ENCODE measurements at places on chromosomes 4 and X.

DNA sequence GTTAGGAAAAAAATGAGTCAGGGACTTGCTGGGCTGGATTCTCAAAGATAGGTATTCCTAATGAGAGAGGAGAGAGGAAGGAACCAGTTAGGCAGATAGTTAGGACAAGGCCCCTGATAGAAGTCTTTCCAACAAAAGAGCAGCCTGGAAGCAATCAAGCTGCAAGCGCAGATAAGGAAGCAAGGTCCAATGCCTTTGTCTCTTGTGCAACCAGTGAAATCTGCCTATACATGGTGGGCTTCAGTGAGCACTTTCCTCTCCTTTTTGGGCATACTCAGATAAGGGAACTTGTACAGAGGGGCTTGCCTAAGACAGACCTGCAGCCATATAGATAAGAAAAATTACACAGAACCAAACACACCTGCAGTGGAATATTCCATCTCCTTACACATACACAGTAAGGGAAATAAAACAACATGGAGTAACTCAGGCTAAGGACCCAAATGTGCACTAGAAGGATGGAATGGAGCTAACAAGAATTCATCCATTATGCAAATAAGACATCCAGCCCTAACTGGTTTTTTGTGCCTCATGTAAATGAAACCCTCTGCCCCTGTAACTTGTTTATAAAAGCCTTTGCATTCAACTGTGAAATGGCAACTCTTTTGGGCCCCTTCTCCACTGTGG, 68.8 kb downstream of the PCDH18 start:
- no peak for DNase-seq

GRCh38 chrX:70030301-70030767, 19.4 kb downstream of the AWAT2 start:
- no peak for DNase-seq

GRCh38 chr4:8938623-8939022, 67.0 kb upstream of the HMX1 start:
- no peak for DNase-seq

DNA sequence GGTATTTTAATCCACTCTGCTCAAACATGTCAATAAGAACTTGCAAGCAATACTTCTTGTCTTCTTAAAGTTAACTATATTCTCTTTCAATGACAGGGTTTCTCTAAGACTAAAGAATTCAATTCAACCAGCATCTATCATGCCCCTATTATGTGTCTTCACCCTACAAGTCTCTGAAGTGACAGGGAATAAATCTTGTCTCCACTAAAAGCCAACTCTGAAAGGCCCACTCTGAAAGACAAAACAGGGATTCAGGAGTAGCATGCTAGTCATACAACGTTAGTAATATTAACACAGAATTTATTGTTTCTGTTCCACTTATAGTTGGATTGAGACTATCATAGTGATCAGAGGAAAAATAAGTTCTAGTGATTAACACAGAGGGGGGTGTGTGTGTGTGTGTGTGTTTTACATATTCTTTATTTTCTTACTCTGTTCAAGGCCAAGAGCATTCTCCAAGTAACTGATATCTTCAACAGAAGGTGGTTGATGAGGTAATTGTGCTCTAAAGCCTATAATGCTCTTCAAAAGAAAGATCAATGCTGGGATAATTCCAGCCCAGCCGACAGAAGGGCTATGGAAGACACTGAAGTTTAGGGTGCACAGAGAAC, 122.4 kb upstream of the DCLK2 start:
- DNase-seq, result no peak

DNA sequence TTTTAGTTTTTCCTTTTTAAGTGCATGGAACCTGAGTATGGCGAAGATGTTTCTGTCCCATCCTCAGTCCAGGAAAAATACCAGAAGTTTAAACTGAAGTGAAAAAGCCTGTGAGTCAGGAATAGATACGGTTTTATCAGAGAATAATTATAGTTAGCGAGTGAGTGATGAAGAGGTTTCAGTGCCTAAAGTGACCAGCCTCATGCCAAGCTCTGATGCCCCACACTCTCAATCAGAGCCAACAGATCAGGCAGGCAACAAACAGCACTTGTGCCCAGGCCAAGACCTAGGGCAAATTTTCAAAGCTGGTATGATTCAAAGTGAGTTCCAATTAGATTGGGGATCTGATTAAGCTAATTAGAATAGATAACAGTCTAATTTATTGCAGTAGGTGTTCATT, 212.8 kb upstream of the NRK start:
- no peak for DNase-seq

DNA sequence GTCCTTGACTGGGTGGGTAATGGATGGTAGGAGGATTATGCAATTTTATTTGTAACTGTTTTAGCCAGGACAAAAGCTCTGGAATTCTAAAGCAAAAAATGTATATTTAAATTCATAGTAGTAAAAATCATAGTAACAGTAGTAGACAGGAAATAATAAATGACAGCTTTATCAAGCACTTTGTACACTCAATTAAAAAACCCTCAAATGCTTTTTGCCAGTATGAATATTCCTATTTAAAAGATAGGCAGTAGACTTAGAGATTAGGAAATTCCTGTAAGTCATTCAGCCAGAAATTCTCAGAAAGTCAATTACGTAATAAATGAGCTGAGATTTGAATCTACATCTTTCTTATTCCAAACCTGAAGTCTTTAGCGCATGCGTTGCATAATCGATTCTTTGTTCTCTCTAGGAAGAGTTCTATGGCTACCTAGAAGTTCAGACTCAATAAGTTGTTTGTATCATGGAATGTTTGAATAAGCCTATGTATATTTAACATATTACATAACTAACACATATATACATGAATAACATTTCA, 2.5 kb downstream of the AADAT start:
- DNase-seq, result no peak

GRCh38 chr4:119000400-119000799, 111.7 kb downstream of the SYNPO2 start:
- no peak for DNase-seq

DNA sequence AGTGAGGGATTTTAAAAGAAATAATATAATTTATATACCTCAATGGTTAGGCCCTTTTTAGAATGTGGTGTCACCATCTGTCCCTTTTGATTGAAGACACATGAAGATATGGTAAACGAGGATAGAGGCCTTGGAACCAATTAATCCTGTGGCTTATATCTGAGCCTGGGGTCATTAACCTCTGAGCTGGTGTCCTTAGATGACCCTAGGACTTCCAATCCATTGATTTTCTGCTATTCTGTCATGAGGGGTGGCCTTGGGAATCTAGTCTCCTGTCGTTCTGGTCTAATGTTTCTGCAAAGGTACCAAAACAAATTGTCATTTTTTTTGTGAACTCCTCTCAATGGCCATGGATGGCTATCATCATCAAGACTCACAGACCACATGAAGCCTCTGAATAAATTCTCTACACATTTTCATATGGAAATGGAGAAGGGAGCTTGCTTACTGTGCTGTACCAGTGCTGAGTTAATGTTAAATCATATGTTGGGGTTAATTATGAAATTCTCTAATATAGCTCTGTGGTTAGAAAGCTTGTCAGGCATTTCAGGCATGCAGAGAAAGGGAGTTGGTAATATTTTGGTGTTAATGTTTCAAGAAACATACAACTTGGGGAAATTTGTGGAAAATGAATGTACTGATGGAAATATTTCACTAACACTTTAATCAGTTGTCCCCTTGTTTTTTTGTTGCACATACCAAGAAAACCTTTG, 204.2 kb upstream of the IL15 start:
- DNase-seq, result no peak

DNA sequence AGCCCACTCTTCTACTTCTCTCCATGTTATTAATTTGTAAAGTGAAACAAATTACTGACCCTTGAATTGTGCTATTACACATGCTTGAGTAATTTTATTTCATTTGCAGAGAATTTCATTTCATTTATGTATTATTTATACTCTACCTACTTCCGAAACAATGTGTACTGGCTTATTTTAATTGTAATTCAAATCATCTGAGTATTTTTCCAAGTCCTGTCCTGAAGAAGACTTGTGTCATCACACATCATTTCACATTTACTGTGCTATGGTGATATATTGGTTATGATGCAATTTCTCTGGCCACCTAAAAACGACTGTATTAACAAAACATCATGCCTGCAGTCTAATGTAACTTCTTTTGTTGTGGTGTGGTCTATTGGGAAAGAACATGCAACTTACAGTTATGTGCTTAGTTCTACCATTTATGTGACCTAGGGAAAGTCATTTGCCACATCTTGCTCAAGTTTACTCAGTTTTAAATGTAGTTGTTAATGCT, 384.5 kb downstream of the RPA4 start:
- no peak for DNase-seq

DNA sequence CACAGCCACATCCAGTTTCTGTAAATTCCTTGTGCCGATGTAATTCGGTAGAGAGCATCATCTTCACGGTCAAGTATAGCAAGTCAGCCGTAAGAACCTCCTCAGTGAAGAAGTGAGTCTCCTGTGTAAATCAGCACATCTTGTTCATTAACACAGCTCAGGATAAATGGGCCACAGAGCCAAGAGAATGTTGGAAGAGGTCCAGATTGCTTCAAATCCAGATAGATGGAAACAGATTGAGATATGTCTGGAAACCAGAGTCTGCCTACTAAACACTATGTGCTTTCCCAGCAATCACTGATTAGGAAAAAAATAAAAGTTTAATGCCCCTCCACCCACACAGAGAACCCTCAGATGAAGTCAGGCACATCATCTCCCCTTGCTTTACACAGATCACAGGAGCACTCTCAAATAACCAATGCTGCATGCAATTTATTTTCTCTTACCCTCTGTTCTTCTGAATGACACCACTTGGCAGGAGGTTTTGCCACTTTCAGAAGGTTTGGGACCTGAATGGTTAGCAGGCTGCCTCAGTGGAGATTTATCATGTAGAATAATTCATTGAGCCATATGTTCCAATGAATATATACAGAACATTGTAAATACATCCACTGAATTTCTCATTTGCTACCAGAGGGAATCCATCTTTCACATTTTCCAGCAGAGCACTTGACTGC, 357.7 kb downstream of the C4orf33 start:
- no peak for DNase-seq

DNA sequence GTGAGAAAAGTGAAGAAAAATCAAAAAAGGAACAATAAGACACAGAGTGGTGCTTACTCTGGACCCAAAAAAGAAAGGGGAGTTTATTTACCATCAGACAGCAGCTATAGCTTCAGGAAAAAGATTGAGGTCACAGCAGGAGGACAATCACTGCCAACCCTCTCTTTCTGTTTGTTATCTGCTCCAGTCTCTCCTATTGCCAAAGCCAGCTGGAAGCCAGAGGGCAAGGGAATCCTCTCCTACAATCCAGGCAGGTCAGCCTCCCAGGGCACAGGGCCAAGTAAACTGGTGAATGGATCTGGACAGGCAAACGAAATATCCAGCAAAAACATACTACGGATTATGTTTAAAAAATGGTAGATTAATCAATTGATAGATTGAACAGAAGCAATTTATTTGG, 306.9 kb upstream of the SLIT2 start:
- no peak for DNase-seq

DNA sequence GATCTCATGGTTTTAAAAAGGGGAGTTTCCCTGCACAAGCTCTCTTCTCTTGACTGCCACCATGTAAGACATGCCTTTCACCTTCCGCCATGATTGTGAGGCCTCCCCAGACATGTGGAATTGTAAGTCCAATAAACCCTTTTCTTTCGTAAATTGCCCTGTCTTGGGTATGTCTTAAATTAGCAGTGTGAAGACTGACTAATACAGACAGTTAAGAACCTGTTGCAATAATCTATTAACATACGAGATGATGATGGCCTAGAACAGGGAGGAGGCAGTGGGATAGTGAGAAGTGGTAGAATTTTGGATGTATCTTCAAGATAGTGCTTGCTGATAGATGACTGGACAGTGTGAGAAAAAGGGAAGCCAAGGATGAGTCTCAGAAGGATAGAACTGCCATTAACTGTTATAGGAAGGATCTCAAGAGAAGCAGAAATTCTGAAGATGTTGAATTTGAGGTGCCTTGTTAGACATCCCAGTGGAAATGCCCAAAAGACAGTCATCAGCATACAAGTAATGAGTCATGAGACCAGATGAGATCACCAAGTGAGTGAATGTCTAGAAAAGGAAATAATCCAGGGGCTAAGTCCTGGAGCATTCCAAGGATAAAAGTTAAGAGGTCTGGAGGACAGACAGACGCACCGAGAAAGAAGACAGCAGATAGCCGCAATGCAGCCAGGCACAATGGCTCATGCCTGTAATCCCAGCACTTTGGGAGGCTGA, 38.8 kb upstream of the UGDH start:
- no peak for DNase-seq

- no peak for DNase-seq
These were observed 37.0 kb downstream of the STK26 start for GRCh38 chrX:132059973-132060540.

DNA sequence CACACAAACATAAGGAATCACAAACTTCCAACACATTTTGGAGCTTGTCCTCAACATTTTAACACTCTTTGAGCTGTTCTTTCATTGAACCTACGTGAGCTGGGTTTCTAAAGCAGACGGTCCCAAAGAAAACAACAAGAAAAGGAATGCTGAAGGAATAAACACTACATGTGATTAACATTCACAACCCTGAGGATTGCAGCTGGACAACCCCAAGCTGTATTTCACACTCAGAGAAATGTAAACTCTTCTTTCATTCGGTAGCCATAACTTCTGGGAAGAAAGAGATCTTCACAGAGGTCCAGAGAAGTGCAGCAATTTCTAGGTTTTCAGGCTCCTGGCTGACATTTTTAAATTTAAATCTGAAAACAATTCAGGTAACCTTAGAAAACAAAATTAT, 130.2 kb downstream of the CFAP299 start:
- no peak for DNase-seq

DNA sequence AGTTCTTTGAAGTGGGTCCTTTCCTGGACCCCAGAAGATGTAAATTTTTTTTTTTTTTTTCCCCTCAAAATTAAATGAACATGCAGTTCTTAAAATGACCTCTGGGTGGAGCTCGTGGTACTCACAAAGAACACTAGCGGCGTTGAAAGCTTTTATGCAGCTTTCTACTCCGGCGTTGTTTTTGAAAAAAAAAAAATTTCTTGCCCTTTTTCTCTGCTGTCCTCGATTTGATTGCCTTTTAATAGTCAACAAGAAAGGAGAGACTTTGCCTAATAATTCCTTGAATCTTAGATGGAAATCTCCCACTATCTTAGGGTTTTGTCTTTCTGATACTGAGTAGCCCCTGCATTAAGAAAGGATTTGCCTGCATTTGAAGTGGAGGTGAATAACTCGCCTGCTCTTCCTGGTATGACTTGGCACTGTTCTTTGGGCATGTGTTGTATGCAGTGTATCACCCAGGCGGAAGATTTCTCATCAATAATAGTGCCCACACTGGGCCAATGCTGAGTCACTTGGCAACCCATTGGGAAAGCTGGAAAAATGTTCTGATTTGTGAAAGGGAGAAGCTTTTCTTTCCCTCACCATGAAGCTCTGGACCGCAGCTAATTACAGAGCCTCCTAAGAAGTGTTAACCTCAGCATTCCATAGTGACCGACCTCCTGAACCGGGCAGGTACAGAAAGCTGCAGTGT, 104.0 kb downstream of the PHEX start:
- DNase-seq, result no peak

GRCh38 chrX:13854003-13854402, 37.1 kb upstream of the GPM6B start:
- DNase-seq, result no peak
